ENCODE measurements at places on chromosomes 3 and 15.

GRCh38 chr15:31831596-31831995 is 198.7 kb upstream of the CHRNA7 start:
- DNase-seq: no peak

GRCh38 chr3:169879845-169880575 is 10.3 kb upstream of the LRRC31 start:
- no peak for DNase-seq

GRCh38 chr3:139448104-139448503 is 28.2 kb downstream of the RBP2 start:
- DNase-seq: no peak

DNA sequence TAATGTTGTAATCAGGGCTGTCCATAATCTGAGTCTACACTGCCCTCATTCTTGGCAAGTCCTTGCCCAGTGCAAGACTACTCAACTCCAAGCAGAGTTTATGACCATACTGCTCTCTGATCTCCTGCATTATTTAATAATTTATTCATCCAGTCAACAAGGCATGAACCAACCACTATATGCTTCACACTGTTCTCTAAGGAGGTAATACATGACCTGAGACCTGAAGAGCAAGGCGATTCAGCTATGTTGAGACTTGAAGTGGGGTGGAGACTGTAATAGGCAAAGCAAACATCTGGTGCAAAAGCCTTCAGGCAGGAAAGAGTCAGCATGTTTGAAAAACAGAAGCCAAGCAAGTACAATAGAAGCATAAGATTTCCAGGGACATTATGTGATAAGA is 1362.8 kb downstream of the ROBO2 start:
- DNase-seq: no peak

DNA sequence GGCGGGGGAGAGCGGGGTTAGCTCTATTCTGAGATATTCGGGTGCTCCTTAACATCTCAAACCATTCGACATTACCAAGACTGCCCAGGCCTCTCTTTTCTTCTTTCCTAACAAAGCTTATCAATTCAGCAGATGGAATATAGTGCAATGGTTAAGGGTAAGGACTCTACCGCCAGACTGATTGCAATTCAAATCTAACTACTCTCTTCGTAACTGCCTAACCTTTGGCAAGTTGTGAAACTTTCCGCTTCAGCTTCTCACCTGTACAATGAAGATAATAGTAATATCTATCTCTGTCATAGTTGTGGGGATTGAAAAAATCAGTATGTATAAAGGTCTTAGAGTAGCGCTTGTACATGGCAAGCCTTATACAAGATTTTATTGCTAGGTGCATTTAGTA is 972 bp downstream of the UBA5 start:
- no peak for DNase-seq

DNA sequence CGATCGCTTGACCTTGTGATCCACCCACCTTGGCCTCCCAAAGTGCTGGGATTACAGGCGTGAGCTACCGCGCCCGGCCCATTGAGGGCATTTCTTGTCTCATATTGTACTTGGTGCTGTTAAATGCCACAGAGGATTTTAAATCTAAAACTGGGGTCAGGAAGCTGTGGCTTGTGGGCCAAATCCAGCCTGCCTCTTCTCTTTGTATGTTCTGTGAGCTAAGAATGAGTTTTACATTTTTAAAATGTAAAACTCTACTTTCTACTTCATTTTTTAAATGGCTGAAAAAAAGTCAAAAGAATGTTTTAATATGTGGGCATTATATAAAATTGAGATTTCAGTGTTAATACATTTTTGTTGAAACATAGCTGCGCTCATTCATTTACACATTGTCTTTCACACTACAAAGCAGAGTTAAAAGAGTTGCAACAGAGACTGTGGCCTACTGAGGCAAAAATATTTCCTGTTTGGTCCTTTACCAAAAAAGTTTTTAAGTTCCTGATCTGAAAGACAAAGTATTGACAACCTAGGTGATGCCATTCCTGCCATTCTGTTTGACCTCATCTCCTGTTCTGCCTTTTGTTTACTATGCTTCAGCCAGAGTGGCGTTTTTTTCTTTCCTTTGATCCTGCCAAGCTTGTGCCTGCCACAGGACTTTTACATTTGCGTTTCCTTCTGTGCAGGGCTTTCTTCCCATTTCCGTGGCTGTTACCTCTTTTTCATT is 50.4 kb downstream of the PDCD6IP start:
- no peak for DNase-seq

DNA sequence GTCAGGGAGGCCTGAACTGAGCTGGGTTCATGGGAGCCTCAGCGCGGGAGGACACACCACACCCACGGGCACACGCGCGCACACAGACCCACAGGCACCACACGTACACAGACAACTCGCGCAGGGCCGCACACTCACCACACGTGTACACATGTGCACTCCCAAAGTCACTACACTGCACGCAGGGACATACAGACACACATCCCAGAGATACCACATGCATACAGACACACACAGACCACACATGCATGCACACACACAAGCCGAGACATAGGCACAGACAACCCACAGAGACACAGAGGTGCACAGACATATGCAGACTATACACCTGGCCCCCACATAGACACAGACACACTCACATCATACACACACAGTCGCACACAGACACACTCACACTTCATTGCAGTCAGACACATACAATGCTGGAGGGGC is 1.1 kb upstream of the MGLL start:
- DNase-seq: no peak

DNA sequence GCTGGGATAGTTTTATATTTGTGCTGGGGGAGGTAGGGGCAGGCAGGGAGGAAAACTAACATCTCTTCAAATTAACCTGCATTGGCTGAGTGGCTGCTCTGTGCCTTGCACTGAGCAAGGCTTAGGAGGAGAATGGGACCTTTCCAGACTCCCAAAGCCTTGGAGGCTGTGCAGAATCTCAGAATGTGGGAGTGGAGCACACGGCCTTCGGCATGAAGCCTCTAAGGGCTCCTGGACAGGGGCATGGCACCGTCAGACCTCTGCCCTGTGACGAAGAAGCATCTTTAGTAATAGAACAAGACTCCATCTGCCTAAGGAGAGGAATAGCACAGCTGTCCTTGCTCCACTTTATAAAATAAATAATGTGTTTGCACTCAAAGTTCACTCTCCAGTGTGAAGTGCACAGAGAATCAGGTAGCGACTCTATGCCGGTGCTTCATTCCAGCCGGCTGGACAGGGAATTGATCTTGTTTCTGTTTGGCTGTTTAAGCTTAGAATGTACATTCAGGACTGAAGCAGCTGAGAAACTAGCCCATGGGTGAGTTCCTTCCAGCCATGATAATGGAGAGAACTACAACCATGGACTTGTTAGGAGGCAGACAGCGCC is 228.5 kb upstream of the ADAMTS9 start:
- DNase-seq: no peak

DNA sequence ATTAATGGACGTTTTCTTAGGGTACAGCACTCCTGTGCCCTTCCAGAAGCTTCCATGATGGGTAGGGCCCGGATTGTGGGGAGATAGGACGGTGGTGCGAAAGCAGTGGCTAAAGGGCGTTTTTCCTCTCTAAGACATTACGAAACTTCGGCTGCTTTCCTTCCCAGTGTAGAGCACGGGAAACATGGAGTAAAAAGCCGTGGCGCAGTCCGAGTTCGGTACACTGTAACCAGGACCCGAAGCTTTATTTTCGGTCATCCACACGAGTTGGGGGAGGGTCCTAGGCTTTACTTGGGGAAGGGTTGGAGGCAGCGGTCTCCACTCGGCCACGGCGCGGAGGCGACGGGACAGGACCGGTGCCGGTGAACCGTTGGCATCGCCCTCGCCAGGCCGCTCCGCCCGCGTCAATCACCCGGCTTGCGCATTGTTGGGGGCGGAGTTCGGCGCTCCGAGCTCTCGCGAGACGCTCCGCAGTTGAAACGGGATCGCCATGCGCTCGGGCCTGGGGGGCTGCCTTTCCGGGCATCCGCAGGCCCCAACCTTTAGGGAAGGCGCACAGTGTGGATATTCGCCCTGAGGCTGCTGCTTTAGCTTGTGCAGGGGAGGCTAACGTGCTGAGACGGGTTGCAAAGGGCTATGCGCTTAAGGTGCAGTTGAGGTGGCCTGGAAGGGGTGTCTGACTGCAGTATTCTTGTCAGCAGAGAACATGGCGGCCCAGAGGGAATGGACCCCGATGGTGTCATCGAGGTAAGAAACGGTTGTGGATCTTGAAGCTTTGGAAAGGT is 546 bp downstream of the EIF4A2 start:
- DNase-seq: no peak

- no peak for DNase-seq
These were observed 36.1 kb downstream of the SPSB4 start for GRCh38 chr3:141087076-141087777.

DNA sequence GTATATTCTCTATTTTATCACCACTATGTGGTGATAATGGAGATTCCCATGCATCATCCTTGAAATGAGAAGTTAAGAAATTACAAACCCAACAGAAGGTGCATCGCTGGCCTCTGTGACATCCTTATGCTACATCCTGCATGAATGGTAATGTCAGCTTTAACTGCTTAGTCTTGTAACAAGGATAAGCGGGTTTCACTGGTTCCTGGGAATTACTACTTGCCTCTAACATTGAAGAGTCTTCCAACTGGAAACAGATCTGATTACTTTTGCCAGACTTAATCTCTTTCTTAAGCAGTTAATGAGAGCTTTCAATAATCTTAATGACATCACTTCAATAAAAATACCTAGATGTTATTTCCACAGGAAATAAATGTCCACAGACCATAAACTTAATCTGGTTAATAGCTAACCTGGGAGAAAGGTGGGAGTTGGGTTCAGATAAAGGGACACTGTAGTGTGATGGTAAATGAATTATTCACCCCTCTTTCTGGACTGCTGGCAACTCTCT is 44.0 kb downstream of the FMN1 start:
- no peak for DNase-seq

- no peak for DNase-seq
These were observed 83.9 kb upstream of the MYO5C start for GRCh38 chr15:52379395-52380106.

GRCh38 chr3:193984876-193985275 is 151.1 kb upstream of the HES1 start:
- DNase-seq: no peak

GRCh38 chr15:59548501-59549226 is 62.9 kb upstream of the GCNT3 start:
- DNase-seq: no peak

DNA sequence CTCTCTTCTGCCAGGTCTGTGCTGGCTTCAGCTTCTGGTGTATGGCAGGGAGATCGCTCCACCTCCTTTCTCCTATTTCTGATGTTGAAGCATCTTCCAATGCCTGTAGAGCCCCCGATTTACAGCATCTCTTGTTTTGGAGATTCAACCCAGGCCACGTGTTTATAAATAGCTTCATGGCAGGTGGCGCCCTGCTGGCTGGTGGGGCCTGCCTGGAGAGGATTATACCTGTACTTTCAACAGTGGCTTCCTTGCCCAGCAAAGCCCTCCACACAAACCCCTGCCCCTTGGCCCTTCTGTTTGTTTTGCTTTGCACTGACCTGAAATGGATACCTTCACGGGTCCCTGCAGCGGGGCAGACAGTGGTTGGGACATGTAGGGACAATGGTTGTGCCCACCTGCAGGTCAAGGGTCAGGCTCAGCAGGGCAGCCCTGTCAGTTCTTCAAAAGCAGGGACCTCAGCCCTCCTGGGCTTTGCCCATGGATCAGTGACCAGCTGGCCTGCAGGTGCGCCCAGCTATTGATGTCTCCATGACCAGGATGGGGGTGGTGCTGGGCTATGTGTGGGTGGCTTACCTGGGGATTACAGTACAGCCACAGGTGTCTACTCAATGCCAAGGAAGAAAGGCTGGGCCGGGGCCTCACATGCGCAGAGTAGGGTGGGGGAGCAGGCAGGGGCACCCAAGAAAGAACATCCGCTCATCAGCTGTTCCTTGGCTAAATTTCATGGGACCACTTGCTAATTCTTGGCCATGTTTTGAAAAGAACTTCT is 112.7 kb upstream of the PRR23C start:
- DNase-seq: no peak

GRCh38 chr3:152793969-152794368 is 41.0 kb upstream of the P2RY1 start:
- no peak for DNase-seq

- DNase-seq: no peak
These were observed 3.0 kb upstream of the SPG11 start for GRCh38 chr15:44666210-44667038.

- no peak for DNase-seq
These were observed 14.6 kb downstream of the MRPS25 start for GRCh38 chr3:15050405-15051092.

DNA sequence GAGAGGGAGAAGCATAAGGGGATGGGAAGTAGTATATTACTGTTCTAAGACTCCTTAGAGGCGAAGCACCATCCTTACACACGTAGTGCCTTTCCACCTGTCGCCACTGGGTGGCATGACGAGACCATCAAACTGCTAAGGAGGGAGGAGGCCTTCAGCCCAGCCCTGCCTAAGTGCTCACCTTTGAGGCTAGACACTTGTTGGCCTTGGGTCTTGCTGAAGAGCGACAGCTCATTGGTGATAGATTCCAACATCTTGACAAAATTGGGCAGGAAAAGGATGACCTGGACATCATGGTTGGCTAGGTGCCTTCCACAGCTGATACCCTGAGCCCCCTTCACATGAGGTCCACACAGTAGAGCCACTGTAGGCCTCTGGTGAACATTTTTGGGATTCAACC is 19.6 kb downstream of the CLK3 start:
- DNase-seq: no peak

DNA sequence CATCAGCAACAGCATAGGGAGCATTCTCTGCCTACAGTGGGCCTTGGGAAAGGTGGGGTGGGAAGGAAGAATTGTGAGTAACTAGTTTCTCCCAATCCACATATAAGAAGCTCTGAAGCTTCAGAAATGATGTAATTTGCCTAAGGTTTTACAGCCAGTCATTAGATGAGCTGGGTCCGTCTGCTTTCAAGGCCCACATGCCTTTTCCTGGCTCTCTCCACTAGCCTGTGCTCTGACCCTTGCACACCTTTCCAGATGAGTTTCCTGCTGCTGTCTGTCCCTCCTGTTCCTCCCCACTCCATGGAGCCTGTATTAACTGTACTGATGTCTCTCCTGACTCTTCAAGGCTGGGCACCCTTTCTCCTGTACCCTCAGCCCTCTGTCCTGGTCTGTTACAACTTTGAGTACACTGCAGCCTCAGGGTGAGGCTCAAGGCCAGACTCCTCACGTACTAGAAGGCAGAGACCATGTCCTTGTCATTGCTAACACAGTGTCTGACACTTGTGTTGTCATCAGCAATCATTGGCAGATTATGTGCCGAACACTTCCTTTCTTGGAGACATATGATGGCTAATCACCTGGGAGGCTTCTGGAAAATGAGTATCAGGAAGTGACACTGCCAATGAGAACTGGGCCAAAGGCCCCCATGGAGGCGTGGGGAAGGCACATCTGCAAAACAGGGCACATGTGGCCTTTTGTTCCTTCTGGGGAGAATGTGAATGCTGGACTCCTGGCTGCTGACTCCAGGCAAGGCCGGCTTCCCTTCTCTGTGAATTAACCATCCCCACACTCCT is 6.6 kb downstream of the TM6SF1 start:
- DNase-seq: no peak

All from cortex of kidney (tissue), 1 donor.